ENCODE measurements at places on chromosomes 6 and 20.

GRCh38 chr6:46927066-46927465 is 5.3 kb upstream of the ADGRF5 start:
- DNase-seq = no peak
- H3K27me3 ChIP-seq = no peaks in the 10 kb centered on the region
- H3K4me3 ChIP-seq = no peak overlapping the region
- H3K36me3 ChIP-seq = no peaks in the 10 kb centered on the region

- no peak within 1 kb of the TSS for H3K27ac ChIP-seq
- no peak for DNase-seq
- no peaks in the 10 kb centered on the region for H3K27me3 ChIP-seq
- no peaks in the 10 kb centered on the region for H3K4me1 ChIP-seq
- no peaks in the 10 kb centered on the region for H3K36me3 ChIP-seq
Measured at GRCh38 chr6:116511424-116512110, at the start of gene CALHM5. TSS of gene CALHM5 (plus strand) at chr6:116511639. CDS start at chr6:116511697, 58 bp downstream.

- H3K4me1 ChIP-seq = peaks cover 15% of the 10 kb centered on the region
- DNase-seq = no peak
- peaks cover 3% of the 10 kb centered on the region for H3K27me3 ChIP-seq
- no peak overlapping the region for H3K4me3 ChIP-seq
- H3K36me3 ChIP-seq = no peaks in the 10 kb centered on the region
- no peak overlapping the region for H3K27ac ChIP-seq
Measured at GRCh38 chr6:111628142-111628850, 22.6 kb upstream of the TRAF3IP2 start.

DNA sequence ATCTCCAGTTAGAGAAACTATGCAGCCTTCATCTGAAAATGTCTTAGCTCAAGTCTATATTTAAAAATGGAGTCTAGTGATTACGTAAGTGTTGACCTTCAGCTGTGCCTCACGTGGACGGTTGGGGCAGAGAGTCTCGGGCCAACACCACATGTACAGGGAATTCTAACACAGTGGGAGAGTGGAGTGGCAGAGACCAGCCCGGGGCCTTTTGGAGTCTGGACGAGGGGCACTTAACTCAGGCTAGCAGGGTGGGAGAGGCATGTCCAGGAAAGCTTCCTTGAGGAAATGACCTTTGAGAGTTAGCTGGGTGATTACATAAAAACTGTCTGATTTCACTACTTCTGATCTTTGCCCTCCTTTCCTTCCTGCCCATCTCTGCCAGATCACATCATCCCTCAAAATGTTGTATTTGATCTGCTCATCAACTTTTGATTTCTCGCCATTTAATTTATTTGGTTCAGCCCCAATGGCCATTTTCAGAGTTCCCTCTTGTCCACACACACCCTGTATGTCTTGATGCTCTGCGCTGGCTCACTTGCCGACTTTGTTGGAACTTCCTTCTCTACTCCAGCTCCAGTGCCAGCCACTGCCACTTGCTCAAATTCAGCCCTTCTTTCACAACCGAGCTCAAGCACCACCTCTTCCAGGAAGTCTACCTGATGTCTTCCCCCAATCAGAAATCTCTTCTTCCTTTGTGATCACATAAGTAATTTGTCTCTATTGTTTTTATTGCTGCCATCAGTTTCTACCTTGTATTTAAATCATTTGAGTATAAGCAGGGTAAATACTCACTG is 2.6 kb downstream of the ARMC2 start:
- H3K27me3 ChIP-seq = no peaks in the 10 kb centered on the region
- DNase-seq = no peak
- no peak overlapping the region for H3K27ac ChIP-seq
- H3K4me1 ChIP-seq = peaks cover 4% of the 10 kb centered on the region
- H3K36me3 ChIP-seq = peaks cover 6% of the 10 kb centered on the region

- peaks cover 11% of the 10 kb centered on the region for H3K27me3 ChIP-seq
- H3K4me1 ChIP-seq = peaks cover 7% of the 10 kb centered on the region
- no peak for DNase-seq
- no peaks in the 10 kb centered on the region for H3K36me3 ChIP-seq
- no peak overlapping the region for H3K27ac ChIP-seq
- H3K4me3 ChIP-seq = peak overlapping the region; percentile 74
Measured at GRCh38 chr6:43780941-43781928, 11.2 kb downstream of the VEGFA start.

GRCh38 chr20:19625426-19625825 is 132.6 kb upstream of the RIN2 start:
- H3K27ac ChIP-seq = no peak overlapping the region
- peaks cover 9% of the 10 kb centered on the region for H3K4me1 ChIP-seq
- no peak overlapping the region for H3K4me3 ChIP-seq

- no peak for DNase-seq
- H3K36me3 ChIP-seq = no peaks in the 10 kb centered on the region
- H3K27me3 ChIP-seq = peaks cover 2% of the 10 kb centered on the region
- H3K27ac ChIP-seq = peak overlapping the region; percentile 62
- peaks cover 6% of the 10 kb centered on the region for H3K4me1 ChIP-seq
- no peak overlapping the region for H3K4me3 ChIP-seq
Measured at GRCh38 chr20:37200926-37201826, 21.8 kb upstream of the MROH8 start.
